ENCODE measurements at places on chromosomes 6 and 20.

GRCh38 chr6:36765594-36766398 is 68.2 kb downstream of the RAB44 start:
- peak; percentile 88 for DNase-seq

DNA sequence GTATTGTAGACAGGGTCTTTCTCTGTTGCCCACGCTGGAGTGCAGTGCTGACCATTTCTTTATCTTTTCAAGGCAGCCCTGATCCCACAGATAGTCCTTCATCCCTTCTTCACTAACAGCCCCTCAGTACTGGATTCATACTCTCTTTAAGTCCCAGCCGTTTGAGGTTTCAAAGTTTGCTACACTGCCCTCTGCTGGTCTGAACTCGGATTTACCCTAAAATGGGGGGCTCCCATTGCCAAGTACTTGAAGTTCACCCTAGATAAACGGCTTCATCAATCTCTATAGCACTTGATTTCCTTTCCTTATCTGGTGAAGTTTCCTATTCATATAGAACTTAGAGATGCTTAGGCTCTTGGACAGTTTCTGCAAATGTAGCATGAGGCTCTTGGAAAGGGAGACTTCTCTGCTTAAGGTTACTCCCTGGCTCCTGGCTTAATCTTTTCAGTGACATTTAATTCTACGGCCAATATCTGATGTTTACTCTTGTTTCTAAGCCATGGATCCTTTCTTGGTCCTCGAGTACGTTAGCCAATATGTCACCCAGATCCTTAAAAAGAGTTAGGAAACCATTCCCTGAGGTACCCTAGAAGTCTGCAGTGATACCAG is 21.4 kb upstream of the PREP start:
- peak; percentile 74 for DNase-seq

- no peak for DNase-seq
These were observed 96.9 kb upstream of the FOXQ1 start for GRCh38 chr6:1215023-1215422.

- DNase-seq: peak; percentile 28
These were observed 27.4 kb downstream of the ASXL1 start for GRCh38 chr20:32385541-32385940.

DNA sequence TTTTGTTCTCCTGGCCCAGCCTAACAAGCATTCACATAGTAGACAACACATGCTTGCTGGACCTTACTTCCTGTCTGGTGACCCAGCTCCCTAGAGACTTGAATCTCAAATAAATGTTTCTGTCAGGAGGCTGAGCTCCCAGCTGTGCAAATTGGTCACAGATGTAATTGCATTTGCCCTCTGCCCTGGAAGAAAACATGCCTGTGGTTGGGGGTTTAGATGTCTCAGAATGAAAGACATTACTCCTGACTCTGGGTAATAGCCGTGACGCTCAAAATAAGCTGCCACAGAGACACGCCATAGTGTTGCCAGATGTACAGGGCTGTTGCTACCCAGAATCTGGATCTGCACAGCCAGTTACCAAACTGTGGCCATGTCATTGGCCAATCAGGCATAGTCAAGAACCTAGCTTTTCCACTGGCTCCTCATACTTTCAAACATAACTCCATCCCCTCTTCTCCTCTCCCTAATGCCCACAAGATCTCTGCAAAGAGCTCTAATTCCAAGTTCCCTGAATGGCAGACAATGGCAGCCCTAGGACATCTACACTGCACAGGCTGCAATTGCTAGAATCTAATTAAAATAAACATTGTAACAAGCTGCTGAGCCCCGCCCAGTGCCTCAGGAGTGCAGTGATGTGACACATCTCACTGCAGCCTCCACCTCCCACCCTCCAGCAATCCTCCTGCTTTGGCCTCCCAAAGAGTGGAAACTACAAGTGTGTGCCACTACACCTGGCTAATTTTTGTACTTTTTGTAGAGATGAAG is 32.8 kb upstream of the GMPR start:
- peak; percentile 56 for DNase-seq

DNA sequence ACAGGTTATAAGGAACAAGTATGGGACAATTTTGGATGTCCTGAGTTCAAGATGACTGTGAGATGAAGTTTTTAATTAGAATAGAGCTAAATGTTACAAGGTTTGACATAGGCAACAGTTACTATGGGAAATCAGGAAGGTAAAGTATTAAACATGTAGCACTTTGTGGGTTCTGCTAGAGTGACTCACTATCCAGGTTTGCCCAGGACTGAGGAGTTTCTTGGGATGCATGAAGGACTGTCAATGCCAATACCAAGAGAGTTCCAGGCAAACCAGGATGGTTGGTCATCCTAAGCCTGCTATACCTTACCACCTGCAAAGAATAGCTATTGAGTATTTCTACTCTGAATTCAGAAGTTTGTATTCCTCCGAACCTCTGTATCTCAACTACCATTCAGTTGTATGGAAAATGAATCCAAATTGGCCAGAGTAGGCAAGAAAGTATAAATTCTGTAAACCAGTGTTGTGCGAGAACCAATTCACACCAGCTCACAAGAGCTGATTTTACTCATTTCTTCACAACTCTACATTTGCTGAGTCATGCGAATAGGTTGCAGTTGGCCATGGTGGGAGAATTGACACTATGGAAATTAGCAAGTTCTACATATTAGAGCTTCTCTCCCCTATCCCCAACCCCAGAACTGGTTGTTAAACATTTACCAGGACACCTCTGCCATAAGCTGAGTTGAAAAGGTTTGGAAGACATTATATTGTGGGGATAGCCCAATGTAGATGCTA is 449.5 kb downstream of the PLCB1 start:
- DNase-seq: no peak

DNA sequence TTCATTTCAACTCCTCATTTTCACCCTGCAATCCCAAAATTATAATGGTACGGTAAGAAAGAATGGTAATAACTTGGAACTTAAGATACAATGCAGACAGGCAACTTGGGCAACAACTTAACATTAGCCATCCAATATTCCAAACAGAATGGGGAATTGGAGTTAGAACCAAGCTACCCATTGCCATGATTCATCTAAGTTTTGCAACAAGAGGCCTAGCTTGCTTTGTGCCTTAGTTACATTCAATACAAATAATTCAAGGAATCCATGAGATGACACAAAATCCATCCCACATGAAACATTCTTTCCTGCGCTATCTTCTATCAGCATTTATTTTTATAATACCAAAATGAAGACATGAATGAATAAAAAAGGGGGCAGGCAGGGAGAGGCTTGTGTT is 28.4 kb downstream of the DCDC2 start:
- no peak for DNase-seq

DNA sequence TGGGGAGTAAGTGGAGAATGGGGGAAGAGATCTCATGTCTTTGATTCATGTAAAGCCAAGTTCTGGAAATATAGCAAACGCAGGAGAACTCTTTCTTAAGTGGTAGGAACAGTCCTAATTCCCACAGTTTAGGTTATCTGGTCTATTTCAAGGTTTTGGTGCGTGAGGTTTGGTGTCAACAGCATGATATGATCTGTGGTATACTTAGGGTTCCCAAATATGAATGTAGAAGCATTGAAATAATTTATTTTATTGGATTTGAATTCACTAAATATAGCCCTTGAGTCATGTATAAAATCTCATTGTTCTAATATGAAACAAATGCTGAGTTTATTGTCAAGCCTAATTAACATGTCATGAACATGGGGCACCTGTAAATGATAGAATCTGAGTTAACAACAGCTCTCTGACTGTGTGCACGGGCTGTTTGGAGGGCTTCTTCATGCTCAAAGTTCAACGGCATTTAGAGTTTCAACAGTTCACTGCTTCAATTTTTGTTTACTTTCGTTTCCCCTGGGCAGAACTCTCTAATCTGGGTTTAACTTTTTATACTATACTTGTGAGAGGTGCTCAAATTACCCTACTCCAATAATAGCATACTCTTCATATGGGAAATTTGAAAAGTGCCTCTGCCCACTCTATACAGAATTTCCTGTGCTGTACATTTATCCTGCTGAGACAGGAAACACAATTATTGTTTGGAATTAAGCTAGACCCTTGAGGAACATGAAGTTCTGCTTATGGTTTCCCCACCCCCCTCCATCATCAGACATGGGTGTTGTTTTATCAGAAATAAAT is 236.3 kb upstream of the ZNF217 start:
- peak; percentile 62 for DNase-seq

GRCh38 chr20:16975682-16976081 is 227.5 kb downstream of the OTOR start:
- no peak for DNase-seq

GRCh38 chr6:117359581-117359980 is 66.2 kb downstream of the ROS1 start:
- DNase-seq: no peak

DNA sequence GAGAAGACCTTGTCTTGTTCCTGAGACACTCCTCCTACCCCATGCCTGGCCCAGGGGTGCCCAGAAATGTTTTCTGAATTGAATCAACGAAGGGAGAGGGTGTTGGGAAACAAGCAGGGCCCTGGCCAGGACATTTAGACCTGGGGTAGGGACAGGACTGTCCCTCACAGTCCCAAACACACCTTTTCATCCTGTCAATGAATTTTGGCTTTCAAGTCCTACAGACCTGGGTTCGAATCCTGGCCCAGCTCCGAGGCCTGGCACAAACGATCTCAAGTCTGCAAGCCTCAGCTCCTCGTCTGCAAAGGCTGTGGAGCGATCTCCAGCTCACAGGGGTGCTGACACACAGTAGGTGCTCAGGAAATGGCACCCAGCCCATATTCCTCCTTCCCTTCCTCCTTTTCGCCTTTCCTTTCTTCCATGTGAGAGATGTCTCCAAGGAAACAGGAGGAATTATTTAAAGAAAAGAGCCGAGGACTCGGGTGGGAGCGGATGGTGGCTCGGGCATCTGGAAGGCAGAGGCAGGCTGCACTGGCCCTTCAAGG is 7.3 kb upstream of the DLGAP4 start:
- no peak for DNase-seq

DNA sequence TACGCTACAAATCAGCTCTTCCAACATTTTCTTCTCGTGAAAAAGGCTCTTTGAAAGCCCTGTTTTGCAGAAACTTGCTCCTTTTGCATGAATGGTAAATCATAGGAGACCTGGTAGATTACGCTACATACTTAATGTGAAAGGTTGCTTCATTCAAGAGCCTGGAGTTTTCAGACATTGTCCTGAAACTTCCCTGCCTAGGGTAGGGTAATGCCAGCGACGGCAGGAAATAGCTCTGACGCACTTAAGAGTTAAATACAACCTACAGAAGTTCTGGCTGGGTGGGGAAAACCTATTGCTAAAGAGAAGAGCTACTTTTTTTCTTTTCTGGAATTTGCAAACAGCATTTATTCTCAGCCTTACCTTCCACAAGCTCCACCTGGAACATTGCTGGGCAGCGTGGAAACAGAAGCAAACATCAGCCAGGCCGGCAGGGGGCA is 144.5 kb downstream of the LPA start:
- no peak for DNase-seq

- DNase-seq: no peak
These were observed 28.9 kb downstream of the FUCA2 start for GRCh38 chr6:143482593-143482992.

DNA sequence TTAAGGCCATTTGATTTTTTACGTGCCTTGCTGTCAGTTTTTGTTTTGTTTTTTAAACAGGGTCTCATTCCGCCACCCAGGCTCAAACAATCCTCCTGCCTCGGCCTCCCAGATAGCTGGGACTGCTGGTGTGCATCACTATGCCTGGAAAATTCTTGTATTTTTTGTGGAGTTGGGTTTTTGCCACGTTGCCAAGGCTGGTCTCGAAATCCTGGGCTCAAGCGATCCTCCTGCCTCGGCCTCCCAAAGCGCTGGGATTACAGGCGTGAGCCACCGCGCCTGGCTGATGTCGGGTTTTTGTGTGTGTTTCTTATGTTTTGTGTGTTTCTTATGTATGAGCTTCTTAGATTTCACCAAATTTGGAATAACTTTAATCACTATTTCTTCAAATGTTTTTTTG is 104.8 kb downstream of the TAF4 start:
- no peak for DNase-seq

DNA sequence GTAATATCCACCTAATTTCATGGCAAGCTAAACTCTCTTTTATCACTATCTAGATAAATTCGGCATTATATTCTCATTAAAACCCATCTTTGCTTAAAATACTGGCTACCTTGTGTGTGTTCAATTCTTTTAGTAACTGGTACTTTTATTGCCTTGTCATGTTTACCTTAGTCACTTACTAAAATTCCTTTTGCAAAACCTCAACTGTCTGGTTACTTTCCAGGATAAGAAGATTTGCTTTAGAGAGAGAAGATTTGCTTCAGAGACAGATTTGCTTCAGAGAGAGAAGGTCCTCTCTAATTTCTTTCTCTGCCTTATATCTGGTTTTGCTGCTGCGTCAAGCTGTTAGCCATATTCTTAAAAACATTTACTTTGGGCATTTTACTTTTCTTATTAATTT is 151.5 kb upstream of the MLIP start:
- no peak for DNase-seq

GRCh38 chr6:1379017-1379787 is 10.2 kb upstream of the FOXF2 start:
- DNase-seq: no peak

GRCh38 chr6:37258405-37259105 is 611 bp upstream of the TMEM217 start:
- peak; percentile 22 for DNase-seq

GRCh38 chr6:163446549-163446948 is 32.0 kb downstream of the QKI start:
- DNase-seq: no peak

- DNase-seq: no peak
These were observed 6.8 kb downstream of the PROKR2 start for GRCh38 chr20:5309971-5310370.

DNA sequence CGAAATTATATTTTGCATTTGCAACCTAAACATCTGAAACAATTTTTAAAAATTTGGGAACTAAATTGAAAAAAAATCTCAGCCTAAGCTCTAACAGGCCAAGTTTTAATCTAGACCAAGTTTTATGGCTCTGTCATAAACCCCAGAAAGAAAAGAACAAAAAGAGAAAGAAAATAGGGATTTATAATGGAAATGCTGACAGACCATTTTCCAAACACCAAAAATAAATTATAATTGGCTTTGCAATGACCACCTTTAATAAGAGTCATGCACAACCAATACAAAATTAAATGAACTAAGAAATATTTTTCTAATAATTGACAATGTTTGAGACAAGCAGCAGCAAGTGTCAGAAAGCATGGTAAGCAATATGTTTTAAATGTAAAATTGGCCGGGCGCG is 72.6 kb downstream of the WDR27 start:
- DNase-seq: no peak

GRCh38 chr20:13174402-13174801 is 46.7 kb upstream of the ISM1 start:
- DNase-seq: no peak

- peak; percentile 2 for DNase-seq
These were observed 24.0 kb upstream of the NPBWR2 start for GRCh38 chr20:64131406-64131805.

Data from fibroblast of the aortic adventitia (primary cell).